Right lung (tissue), 10 donors: ENCODE measurements at places on chromosomes 1 and 21. TPM values are rescaled to one million over a fixed set of nuclear protein-coding genes. Genes with fewer than 3 reads are reported as not detected.

The DLGAP3 gene
- polyA plus RNA-seq = 0.25 TPM

The BRDT gene
- polyA plus RNA-seq = 0.39 TPM

GRCh38 chr1:75203415-75204277 lies 69.5 kb downstream of the LHX8 start:
- DNase-seq = peak; percentile 39

DNA sequence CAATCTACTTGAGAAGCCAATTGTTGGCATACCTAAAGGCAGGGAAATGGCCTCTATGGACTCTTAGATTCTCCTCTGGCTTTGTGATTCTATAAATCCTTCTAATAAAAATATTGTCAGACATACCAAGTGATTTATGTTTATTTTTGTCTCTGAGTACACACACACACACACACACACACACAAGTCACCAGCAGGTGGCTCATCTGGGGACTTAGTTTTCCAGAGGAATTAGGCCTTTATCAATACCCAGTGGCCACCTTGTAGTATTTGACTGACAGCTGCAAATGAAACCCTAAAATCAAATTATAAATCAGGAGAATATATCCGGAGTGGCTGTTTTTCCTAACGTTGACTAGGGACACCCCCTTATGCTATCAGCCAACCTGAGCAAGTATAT lies 258.5 kb downstream of the BRINP2 start:
- no peak for DNase-seq

DNA sequence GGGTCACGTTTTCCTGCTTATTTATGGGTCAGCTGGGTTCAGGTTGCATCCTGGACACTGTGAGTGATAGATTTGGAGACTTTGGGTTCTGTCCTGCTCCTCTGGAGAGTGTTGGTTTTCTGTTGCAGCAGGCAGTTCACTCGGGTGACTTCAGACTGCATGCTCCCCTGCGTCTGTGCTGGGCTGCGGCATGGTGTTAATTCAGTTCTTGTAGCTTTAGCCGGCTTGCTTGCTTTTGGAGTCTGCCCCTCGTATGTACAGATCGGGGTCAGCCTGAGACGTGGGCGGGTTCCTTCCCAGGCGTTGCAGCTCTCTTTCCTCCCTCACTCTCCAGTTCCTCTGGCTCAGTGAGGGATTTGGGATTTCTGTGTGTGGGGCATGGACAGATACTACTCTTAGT lies 38.0 kb downstream of the PCNT start:
- no peak for DNase-seq
